ENCODE measurements at places on chromosomes 1 and 21.

DNA sequence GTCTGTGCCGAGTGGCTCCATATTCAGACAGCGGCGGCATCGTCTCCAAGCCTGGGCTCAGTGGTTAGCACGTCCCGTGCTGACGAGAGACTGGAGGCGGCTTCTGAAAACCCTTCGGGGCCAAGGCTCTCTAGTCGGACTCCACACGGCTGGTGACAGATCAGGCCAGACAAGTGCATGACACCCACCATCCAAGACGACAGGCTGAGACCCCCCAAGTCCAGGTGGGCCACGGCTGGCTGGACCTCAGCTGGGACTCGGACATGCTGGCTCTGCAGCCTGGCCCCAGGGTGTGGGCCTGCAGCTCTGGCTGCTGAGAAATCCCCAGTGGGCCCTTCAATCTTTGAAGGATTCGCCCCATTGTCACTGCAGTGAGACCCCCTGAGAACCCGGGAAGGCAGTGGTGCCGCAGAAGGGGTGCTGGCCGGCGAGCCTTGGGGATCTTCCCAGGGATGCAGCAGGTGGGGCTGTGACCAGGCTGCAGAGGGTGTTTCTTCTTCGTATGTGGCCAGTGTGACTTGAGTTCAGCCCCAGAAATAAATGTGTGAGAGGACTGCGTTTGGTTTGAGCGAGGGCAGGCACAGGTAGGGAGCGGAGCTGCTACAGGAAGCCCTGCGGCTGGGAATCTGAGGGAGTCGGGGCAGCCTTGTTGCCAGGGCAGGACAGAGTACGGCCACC is 15.9 kb upstream of the SLC19A1 start:
- DNase-seq: no peak

DNA sequence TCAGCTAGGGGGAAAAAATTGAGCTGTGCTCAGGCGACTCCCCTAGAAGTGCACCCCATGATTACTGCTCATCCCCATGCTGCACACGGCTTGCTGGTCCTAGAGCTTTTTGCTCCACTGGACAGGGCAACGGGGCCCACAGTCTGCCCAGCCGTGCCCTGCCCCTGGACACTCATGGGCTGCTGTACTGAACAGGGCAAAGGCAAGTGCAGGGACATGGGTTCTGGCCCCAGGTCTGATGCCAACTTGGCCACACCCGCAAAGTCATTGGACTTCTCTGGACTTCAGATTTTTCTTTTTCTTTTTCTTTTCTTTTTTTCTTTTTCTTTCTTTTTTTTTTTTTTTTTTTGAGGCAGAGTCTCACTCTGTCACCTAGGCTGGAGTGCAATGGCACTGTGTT is 42.9 kb upstream of the TARBP1 start:
- no peak for DNase-seq

DNA sequence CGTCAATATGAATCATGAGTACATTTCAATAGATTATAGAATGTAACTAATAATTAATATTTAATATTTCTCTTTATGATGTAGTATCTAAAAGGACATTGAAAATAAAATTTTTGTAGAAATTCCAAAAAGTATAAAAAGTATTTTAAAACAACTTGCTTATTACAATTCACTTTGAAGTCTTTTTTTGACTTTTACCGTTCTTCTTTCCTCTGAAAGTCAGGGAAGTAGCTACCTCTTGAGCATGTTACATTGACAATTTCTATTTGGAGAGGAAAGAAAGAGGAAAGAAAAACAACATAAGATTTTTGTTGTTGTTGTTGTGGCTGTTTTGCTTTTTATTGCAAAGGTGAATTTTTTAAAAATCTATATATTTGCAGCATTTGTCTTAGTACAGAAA is 1.3 kb downstream of the PTPRC start:
- no peak for DNase-seq

DNA sequence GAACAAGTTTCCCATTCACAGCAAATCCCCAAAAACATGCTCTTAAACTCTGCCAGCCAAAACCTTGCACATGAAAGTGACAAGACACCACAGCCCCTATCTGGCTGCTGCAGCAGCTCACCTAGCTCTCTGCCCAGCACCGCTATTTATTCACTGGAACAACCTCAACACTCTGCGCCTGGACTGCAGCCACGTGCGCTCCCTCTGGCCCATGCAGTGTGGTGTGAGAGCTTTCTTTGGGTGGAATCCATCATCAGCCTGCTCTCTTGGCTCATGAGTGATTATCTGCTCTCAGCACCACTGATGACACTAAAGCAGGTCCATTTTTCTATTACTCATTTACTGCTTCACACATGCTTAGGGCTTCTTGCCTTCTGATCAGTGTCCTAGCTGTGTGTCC is 11.4 kb downstream of the KCNJ6 start:
- no peak for DNase-seq

DNA sequence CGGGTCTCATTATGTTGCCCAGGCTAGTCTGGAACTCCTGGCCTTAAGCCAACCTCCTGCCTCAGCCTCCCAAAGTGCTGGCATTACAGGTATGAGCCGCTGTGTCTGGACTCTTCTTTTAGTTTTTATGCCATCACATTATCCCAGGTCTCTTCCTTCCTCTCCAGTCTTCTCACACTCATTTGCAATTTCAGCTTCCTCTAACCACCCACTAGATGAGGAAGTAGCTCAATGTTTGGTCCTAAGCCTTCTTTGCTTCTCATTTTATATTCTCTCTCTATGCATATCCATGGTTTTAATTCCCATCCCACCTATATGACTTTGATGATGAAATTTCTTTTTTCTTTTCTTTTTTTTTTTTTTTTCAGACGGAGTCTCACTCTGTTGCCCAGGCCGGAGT is 3.1 kb upstream of the ZBTB8A start:
- no peak for DNase-seq

GRCh38 chr1:247540581-247540980 is 4.3 kb upstream of the OR2C3 start:
- no peak for DNase-seq

DNA sequence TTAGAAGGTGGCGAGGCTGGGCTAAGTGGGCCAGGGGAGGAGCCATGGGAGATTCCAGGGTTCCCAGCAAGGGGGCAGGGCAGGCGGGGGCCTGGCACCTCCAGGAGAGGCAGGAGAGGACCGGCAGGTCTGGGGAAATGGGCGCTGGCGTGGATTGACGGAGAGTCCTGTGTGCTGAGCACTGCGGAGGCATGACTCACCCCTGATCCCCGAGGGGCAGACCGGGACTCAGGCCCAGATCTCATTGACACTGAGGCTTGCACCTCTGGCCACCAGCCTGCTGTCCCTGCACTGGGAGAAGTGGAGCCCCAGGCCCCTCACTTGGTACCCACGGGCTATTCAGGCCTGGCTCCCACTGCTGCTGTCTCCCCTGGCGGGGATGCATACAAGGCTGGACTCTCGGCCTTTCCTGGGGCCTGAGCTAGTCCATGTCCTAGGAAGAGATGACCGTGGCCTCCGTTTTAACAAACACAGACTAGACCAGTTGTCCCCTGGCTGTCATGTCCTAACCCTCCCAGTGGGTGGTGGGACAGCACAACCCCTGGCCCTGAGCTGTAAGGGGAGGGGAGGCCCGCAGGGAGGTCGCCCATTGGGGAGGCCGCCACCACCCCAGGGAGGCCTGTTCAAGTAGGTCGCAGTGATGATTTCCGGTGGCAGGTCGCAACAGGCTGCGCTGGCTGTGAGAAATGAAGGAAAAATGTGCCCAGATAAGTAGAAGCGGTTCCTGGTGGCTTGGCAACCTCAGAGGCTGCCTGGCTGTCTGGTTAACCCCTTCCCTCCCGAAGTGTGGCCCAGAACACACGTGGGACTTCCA is 39.7 kb downstream of the RIPK4 start:
- no peak for DNase-seq

- no peak for DNase-seq
Measured at GRCh38 chr1:64848803-64849202, 103.9 kb downstream of the RAVER2 start.

- DNase-seq: no peak
Measured at GRCh38 chr21:34986561-34987500, 62.3 kb downstream of the RUNX1 start.

DNA sequence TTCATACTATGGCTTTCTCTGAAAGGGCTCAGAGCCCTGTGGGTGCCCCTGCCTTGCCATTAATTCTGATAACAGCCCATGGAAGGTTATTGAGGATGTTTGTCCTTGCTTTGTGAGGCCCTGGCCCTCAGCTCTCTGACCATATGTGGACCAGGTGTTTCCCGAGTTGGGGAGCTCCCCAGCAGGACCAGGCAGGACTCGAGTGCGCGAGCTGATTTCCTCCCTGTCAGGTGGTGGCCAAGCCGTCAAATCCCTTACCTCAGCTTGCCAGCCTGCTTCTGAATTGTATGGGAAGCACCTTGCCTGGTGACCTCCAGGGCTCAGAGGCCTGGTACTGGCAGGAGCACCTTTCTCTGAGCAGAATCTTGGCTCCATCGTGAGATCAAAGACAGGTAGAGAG is 17.9 kb upstream of the SDE2 start:
- DNase-seq: no peak

DNA sequence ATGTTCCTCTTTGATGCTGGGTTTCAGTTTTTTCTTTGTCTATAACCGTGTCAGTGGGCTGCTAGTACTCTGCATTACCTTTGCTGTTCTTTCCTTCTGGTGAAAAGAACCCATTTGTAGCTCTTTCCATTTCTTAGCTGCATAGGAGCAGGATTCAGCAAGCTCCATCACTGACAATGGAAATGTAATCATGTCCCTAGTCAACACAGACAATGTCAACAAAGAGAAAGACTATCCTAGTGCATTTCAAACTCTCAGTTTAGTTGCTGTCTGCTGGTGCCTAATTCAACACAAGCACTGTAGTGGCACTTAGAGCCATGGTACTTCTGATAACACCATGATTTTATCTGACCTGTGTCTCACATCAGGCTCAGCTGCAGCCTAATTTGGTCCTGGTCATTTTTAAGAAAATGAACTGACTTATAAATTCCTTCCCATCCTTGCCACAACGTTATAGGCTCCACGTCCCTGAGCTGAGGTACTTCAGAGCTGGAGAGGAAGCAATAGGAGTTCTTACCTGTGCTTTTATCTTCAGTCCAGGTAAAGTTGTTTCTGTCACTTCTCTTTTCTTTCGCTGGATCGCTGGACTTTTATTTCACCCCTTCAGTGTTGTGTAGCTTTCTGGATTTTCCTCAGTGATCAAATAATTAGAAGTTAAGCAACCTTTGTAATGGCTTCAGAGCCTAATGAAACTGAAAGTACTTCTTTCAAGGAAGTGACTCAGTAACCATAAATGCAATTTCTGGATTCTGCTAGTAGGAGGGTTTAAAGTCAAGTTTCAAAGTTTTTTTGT is at the start of gene GBP3:
Gene GBP3, minus strand, starts transcription at position 700 of the 793 bp plus-strand sequence. CDS start 2,145 bp downstream, outside the sequence.
- DNase-seq: peak; percentile 8

DNA sequence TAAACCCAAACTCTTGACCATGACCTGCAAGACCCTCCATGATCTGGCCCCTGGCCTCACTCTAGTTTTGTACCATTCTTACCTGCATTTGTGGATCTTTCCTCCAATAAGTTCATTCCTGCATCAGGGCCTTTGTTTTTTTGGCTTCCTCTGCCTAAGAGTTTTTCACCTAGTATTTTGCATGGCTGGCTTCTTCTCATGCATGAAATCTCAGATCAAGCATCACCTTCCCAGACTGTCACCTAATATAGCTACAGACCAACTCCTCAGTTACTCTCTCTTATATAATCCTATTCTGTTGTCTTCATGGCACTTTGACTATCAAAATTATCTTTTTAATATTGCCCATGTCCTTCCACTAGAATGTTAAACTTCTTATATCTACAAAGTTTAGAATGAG is 54.2 kb downstream of the BTBD8 start:
- no peak for DNase-seq

DNA sequence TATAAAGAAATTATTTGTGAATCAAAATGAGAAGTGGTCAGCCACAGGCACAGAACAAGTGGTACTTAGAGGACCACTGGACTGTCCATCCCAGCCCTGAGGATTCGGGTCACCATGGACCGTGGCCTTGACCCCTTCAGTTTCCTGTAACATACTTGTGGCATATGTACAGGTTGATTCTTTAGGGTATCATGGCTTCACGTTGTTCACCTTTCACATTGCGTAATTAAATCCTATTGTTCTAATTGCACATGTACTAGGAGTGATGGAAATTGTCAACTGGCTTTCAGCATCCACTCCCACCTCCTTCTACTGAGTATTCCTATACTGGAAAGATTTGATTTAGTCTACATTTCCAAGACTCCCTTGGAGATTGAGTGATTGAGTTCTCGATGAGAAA is 148.3 kb upstream of the GJB5 start:
- no peak for DNase-seq

DNA sequence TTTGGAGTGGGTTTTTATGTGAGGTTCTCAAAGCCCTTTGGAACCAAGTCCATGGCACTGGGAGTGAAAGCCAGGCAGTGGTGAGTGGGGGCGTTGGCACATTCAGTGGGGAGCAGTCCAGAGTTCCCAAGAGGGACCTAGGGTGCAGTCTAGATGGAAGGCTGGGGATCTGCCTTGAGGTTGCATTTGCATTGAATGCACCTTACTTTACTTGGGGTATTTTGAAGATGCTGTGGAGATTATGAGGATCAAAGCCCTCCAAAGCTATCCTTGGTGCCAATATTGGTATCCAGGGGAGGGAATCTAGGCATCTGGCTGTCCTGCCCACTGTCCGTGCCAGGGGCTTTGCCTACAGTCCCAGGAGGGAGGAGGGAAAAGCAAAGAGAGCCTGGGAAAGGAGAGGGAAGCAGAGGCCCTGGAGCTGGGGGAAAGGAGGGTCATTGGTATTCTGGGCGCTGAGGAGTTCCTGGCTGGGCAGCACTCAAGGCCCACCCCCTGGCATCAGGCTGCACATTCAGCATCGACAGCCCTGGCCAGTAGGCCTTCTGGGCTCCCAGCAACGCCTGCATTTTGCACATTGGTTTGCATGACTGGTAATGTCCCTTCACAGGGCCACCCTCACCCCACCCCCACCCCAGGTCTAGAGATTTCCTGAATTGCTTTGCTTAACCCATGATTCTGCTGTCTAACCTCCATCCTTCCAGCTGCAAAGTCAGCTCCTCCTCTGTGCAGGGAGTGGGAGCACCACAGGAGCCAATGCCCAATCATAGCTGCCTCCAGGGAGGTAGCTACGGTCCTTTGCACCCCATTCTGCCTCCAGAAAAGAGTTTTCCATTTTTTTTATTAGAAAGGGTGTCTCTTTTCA is 843 bp upstream of the BCAN start:
- DNase-seq: no peak

GRCh38 chr1:218536296-218536986 is 191.3 kb downstream of the TGFB2 start:
- DNase-seq: no peak

GRCh38 chr1:172144445-172145061 is 275.9 kb upstream of the C1orf105 start:
- DNase-seq: peak; percentile 91

GRCh38 chr1:162536511-162536910 is 25.0 kb upstream of the UAP1 start:
- DNase-seq: no peak

GRCh38 chr1:10724948-10725847 is 71.2 kb downstream of the CASZ1 start:
- DNase-seq: peak; percentile 29

GRCh38 chr1:22788254-22788661 is 77.6 kb downstream of the EPHB2 start:
- DNase-seq: no peak

DNA sequence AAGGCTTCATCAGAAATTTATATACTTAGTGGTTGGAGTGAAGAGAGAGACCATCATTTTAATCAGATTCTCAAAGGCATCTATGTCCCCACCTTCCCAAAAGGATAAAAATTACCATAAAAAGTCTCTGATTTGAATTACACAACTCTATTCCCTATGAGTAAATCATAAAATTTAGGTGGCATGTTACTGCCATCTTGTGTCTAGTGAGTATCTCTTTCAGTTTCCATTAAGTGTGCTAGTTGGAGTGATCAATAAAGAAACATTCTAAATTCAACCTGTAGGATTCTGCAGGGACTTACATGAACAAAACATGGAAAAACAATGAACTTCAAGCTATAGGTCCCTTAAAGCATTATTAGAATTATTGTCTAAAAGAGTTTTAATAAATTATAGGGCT is 655.4 kb downstream of the LTN1 start:
- peak; percentile 58 for DNase-seq

Measured in amniotic stem cell (primary cell).